GM12891 (cell line): ENCODE measurements at places on chromosomes 7 and 10.

DNA sequence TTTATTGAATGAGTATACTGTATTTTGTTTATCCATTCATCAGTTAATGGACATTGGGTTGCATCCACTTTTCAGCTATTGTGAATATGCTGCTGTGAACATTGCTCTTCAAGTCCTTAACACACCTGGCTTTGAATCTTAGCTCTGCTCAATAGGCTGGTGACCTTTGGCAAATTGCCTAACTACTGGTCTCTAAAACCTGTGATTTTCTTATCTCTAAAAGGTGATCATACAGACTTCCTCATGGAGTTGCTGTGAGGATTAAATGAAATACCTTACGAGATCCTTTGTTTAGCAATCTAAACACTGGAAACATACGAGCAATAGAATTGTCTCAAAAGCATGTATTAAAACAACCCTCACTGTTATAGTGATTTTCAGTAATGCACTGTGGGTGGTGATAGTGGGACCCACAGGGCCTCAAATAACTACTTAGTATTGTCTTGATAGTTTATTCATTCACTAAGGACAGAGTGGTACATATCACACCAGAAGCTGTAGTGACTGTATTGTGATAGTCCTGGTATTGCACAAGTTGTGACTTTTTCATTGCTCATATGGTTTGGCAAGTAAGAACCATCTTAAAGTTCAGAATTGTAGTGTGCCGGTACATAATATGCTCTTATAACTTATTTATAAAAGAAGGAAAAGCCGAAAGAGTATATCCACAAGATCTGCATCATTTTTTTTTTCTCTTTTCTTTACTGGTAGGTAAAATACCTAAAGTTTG is 257.6 kb downstream of the EXOC4 start:
- DNase-seq, result no peak

- no peak for DNase-seq
These were observed 29.8 kb upstream of the CHST15 start for GRCh38 chr10:124123156-124123555.

GRCh38 chr10:110724116-110724921 is 80.2 kb downstream of the RBM20 start:
- no peak for DNase-seq

DNA sequence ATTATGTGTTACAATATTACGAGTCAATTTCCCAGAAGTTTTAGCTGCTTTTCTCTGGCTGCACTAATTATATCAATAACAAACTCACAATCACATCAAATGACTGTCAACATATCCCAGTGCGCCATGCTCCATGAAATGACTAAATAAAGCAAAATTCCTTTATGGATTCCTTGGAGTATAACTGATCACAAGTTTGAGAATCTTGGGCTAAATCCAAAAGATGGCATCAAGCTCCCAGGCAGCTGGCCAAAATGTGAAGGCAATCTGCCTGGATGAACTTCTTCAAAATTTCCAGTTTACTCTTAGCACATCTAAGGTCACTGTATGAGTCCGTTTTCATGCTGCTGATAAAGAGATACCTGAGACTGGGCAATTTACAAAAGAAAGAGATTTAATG is 210.8 kb downstream of the CCSER2 start:
- no peak for DNase-seq

DNA sequence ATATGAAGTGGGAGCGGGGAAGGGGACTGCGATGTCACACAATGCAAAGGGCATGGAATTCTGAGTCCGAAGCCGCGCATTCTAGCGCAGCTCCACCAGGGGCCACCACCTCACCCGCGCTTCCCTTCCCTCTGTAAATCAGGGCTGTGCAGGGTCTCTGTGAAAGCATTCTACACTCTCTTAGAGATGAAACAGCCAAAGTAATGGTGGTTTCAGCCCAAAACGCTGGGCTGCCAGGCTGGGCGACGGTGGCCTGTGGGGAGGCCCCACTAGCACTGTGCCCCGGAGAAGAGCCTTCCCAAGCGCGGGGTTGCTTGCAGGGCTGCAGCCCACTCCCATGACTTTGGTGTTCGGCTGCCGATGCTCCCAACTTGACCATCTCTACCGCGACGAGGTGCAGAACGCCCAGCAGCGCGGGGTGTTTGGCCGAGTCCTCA is 11.4 kb downstream of the ATG9B start:
- DNase-seq, result no peak

DNA sequence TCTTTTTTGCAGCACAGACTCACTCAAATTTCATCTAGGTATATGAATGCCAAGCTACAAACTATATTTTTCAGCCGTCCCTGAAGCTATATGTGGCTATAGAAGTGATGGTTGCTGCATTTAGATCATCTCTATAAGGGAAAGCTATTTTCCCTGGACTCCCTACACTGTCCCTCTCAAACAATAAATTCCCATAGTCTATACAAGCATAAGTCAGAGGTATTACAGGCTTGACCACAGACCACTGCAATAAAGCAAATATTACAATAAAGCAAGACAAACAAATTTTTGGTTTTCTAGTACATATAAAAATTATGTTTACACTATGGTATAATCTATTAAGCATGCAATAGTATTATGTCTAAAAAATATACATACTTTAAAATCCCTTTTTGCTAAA is 1015.5 kb upstream of the LRRN3 start:
- DNase-seq, result no peak
